ENCODE measurements at places on chromosomes 13 and 19. TPM values are rescaled to one million over a fixed set of nuclear protein-coding genes. Genes with fewer than 3 reads are reported as not detected.

The CABP5 gene
- total RNA-seq, result not detected

The CEACAM7 gene
- not detected for total RNA-seq

The RYR1 gene
- 5.0 TPM for total RNA-seq

The KCNJ14 gene
- 2.1 TPM for total RNA-seq

The C1QTNF9 gene
- total RNA-seq, result not detected

The TRMT1 gene
- total RNA-seq, result 65.5 TPM

The PSG1 gene
- total RNA-seq, result 0.64 TPM

The TEAD2 gene
- total RNA-seq, result 0.32 TPM

The TEX101 gene
- not detected for total RNA-seq

The ZNF296 gene
- total RNA-seq, result 2.3 TPM

The CFAP97D2 gene
- not detected for total RNA-seq

The FTL gene
- total RNA-seq, result 2,898 TPM

The KASH5 gene
- total RNA-seq, result 0.95 TPM

The ZNF560 gene
- total RNA-seq, result not detected

The MYCBP2 gene
- 105 TPM for total RNA-seq

The CEACAM1 gene
- 5.3 TPM for total RNA-seq

The SLC6A16 gene
- total RNA-seq, result 1.0 TPM

The KIR3DL2 gene
- total RNA-seq, result 1.1 TPM

The ANKLE1 gene
- 8.4 TPM for total RNA-seq

The KANK3 gene
- 1.5 TPM for total RNA-seq

The SPPL2B gene
- 61.6 TPM for total RNA-seq

The LHB gene
- not detected for total RNA-seq

The PALM gene
- 0.66 TPM for total RNA-seq

The TLE2 gene
- total RNA-seq, result 5.0 TPM

The CACNG7 gene
- total RNA-seq, result not detected

The NCAN gene
- total RNA-seq, result not detected

The NKG7 gene
- total RNA-seq, result 92.4 TPM

The ZNF101 gene
- 79.6 TPM for total RNA-seq

The TNNT1 gene
- total RNA-seq, result 1.3 TPM

The CEACAM16 gene
- not detected for total RNA-seq

Data from activated naive CD4-positive, alpha-beta T cell treated with anti-CD3 and anti-CD28 coated beads, Interleukin-2, amount 50 U/mL, for 72 hours (primary cell).